ENCODE measurements at places on chromosomes 2 and 18. TPM values are rescaled to one million over a fixed set of nuclear protein-coding genes. Genes with fewer than 3 reads are reported as not detected.

DNA sequence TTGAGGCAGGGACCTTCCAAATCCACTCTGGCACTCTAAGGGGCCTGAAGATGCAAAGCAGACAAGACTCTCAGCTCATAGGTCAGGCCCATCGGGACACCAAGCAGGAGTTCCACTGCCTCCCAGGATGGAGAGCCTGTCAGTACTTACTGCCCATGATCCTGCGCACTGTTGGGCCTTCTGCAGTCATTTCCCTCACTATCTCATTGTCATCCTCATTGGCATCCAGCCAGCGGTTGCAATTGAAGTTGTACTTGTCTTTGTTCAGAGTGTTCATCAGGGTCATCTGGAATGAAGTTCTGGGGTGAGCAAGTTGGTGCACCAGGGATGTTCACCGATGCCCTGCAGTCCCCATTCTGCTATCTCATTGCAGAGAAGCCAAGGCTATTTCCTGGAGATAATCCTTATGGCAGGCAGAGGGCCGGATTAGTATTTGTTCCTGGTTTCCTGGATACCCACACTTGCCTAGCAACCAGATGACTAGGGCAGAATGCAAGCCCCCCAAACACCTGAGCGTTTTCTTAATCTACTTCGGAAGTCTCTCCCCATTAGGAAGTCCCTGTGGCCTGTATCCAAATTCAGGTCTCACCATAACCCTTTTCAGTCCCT, 65.1 kb downstream of the LOXHD1 start:
- DNase-seq = peak; percentile 13

HIBCH gene
- 67.0 TPM for total RNA-seq

- DNase-seq = no peak
Measured at GRCh38 chr2:112077814-112078213, 22.7 kb downstream of the TMEM87B start.

DNA sequence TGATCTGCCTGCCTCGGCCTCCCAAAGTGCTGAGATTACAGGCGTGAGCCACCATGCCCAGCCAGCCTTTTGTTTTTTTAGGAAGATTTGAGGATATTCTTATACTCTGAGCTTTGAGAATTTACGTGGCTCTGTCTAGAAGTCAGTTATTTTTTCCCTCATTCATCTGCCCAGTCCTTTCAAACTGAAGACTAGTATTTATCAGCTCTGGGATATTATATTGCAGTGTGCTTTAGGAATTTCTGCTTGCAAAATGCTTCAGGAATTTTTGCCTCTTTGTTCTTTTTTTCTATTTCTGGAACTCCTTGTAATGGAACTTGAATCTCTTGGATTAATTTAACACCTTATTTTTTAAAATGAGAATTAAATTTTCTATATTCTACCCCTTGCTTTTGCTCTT, 22.6 kb downstream of the ACSL3 start:
- DNase-seq = no peak

CYP20A1 gene
- 35.3 TPM for total RNA-seq
